Stimulated activated naive CD4-positive, alpha-beta T cell treated with Interleukin-2 at 50 U/mL for 16 hours (primary cell): ENCODE measurements at places on chromosomes 1 and 21.
A peak's percentile ranks its signal among the peaks of the same experiment; 100 is the strongest.

- DNase-seq = no peak
Measured at GRCh38 chr1:171438441-171438840, 46.9 kb upstream of the PRRC2C start.

GRCh38 chr1:233189526-233189925, 106.0 kb downstream of the PCNX2 start:
- DNase-seq = no peak

GRCh38 chr1:22121421-22121911, 21.4 kb downstream of the WNT4 start:
- no peak for DNase-seq

DNA sequence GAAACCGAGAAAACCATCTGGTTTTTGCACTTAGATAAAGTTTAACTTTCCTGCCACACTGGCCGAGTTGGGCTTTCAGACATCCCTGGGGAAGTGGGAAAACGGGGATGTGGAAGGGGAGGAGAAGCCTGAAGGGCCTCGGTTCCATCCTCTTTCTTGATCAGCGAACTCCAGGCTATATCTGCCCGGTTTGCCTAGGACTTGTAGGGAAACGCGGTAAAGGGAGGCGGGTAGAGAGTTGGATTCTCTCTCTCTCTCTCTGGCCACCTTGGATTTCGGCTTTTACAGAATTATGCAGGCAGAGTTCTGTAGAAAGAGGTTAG, 4.6 kb upstream of the LHX8 start:
- DNase-seq = no peak

- no peak for DNase-seq
Measured at GRCh38 chr1:18673976-18674375, 43.3 kb downstream of the PAX7 start.

DNA sequence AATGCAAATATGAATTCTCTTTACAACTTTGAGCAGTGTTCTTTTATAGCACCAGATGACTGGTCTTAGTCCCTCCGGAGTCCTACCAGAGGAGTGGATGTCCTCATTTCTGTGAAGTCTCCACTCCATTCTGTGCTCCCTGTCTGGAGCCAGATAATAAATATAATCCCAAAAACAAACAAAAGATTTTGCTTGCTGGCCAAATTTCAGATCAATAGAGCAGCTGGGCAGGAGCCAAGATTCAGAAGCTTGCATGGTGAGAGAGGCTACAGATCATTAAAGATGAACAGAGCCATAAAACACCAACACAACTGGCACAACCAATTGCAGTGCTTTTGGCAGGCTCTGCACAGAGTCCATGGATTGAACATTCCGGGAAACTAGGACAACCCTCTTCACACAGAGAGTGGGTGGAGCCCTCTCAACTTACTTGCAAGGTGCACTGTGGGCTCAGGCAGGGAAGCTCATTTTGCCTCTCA, 231.5 kb upstream of the SNX7 start:
- no peak for DNase-seq

DNA sequence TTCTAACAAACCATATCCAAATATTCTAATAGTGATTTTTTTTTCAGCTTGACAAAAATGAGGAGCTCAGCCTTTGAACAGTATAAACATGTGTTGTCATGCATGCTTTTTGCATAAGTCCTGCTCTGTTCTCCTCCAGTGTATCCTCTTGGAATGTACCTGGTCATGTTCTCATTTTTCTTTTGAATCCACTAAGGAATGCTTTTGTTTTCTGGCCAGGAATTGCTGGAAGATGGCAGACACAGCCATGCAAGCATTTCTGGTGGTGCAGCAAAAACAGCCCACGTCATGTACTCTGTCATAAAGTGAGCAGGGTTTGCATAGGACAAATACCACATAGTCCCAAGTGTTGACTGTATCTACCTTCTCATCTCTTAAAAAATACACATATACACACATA, 11.5 kb upstream of the PLD5 start:
- no peak for DNase-seq

GRCh38 chr1:68223687-68224086, 8.6 kb downstream of the WLS start:
- DNase-seq = no peak

DNA sequence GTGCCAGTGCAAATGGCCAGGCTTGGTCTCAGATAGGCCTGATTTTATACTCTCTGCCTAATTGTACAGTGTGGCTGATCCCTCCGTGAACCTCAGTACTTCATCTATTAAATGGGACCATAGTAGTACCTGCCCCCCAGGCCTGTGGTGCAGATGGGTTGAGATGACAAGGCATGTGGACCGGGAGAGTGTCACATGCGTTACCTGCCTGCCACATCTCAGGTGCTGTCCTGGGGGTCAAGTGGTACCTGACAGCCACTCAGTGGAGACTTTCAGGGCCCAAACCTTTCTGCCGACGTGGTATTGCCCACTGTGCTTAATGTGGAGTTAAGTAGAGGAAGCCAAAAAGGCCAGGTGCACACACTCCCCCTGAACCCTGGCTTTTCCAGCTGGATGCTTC, 197.3 kb downstream of the FOXD2 start:
- no peak for DNase-seq

GRCh38 chr1:25031601-25031965, 101.5 kb upstream of the RUNX3 start:
- peak; percentile 52 for DNase-seq

DNA sequence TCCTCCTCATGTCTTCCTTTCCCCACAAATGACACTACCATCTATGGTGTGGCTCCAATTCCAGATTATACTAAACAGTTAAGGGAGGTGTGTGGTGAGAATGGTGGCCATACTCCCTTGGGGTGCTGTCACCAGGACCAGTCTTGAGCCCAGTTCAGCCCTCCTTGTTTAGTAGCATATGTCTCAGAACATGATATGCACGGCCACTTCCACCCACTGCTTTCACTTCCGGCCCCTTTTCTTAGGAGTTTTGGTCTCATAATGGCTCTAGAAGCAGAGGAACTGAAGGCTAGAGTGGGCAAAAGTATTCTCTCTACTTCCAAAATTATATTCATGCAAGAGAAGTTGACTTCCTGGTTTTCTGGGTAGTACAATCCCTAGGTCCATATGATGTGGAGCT, 45.3 kb upstream of the CACNA1E start:
- DNase-seq = no peak

GRCh38 chr1:85406887-85407533, 57.9 kb downstream of the DDAH1 start:
- DNase-seq = no peak

DNA sequence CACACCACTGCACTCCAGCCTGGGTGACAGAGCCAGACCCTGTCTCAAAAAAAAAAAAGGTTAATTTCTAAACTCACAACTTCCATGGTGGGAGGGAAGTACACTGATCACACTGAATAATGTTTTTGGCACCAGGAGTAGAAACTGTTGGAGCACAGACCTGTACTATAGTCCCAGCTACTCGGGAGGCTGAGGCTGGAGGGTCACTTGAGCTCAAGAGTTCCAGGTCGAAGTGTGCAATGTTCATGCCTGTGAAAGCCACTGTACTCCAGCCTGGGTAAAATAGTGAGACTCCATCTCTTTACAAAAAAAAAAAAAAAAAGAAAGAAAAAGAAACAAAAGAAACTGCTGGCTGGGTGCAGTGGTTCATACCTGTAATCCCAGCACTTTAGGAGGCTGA, 35.3 kb downstream of the TMEM50B start:
- DNase-seq = no peak

- DNase-seq = no peak
Measured at GRCh38 chr1:55957276-55957675, 622.1 kb downstream of the PLPP3 start.

DNA sequence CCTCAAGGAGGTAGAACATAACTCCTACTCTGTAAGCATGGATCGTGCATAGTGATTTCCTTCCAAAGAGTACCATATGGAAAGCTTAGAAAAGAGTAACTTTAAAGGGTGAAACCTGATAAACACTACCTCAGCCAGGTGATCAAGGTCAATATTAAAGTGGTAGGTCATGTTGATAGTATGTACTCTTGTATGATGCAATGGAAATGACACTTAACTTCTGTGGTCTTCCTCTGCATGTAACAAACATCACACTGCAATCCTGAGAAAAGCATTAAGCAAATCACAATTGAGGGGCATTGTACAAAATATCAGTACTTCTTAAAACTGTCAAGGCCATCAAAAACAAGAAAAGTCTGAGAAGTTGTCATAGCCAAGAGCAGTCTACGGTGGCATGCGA, 83.8 kb downstream of the LEPR start:
- DNase-seq = no peak

DNA sequence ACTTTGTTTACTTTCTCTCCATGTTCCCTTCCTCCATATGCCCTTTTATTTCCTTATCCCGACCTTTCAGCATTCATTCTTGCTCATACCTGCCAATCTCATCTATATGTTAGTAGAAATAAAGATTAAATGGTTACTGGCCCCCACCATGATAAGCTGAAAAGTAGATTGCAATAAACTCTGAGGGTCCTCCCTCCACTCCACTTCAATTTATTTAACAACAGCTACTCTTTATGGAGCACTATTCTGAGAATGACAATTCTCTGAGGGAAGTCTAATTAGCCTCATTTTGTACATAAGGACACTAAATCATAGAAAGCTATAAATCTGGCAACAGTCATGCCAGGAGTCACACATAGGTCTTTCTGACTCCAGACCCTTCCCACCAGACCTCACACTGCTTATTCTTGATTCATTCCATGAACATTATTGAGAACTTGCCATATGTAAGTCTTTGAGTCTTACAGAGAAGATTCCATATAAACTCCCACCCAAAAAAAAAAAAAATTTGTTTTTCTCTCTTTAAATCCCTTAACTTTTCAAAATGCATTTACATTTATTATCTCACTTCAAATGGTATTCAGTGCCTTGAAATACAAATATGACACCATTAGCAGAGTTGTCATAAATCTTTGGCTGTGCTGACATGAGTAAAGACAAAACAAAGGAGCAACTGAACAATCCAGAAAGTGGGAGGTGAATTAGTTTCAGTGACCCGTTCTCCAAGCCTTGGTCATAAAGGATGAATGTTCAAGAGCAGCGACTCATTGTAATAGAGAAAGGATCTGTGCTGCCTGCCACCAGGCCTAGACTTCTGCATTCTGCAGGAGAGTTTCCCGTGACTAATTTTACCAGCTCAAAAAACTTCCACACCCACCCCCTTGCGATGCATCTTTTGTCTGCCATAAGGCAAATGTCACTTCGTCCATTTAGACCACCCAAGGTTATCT, 28.5 kb downstream of the PALMD start:
- DNase-seq = no peak

DNA sequence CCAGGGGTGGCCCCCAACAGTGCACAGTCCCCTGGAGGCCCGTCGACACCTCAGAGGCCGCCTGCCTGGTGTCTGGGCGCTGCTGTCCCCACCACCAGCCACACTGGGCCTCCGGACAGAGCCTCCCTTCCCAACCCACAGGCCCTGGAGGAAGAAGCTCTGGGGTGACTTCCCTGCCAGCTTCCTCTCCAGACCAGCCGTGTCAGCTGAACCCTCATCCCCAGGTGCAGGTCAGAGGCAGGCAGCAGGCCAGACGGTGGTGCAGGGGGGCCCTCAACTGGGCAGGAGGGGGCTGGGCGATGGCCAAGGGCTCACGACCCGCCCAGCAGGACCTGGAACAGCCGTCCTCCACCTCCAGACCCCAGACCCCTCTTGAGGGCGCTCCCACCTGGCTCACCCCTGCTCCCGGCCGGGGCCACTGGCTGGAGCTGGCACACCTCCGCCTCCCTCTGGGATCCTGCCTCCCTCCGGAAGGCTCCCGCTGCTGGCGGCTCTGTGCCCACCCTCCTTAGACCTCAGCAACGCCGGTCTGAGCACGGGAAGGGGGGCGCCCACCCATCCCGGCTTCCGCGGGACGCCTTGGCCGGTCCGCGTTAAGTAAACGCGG, 520 bp downstream of the TNFRSF18 start:
- no peak for DNase-seq

GRCh38 chr1:115089420-115090185, at the start of gene TSPAN2:
Gene TSPAN2, minus strand, starts transcription at chr1:115089503. Its CDS starts 71 bp downstream, at chr1:115089432.
- peak; percentile 37 for DNase-seq

DNA sequence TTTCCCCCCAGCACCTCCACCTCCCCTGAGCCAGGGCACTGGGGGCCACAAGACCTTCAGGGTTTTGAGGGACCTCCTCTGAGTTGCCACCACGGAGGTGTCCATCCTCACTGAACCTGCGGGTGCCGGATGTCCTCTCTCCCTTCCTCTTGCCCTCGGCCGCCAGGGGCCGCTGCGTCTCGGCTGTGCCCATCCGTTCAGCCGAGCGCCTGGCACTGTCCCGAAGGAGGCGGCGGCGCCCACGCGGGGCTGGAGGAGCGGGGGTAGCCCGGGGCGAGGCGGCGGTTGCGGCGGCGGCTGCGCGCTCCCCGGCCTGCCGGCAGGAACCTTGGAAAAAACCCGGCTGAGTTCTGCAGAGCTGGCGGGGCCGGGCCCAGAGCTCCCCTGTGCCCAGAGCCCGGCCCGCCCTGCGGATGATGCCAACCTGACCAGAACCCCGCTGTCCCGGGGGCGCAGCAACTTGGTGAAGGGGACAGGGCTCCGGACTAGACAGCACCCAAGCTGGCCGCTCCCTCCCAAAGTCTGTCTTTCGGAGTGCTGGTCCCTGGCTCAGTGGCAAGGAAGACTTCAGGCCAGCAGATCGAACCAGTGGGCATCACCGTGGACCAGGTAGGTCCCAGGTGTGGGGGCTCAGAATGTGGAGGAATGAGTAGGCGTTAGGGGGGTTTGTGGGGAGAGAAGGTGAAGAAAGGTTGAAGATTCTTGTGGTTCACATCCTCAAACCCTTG, 3.7 kb upstream of the PPM1J start:
- peak; percentile 76 for DNase-seq

DNA sequence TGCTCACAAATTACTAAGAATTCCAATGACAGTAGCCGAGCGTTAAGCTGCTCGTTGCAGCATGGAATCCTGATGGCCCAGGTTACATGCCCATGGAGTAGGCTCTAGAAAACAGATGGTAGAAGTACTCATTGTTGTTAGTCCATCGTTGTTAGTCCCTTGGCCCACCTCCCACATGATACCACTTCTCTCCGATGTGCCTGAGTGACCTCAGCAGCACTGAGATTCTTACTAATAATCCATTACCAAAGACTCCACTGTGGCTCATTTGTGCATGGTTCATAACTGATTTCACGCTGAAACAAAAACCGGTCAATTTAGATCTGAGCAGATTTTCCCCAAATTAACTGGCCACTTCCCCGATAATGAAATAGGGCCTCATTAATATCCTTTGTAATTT, 772.3 kb upstream of the CXADR start:
- no peak for DNase-seq

- no peak for DNase-seq
Measured at GRCh38 chr1:53501065-53502005, 42.1 kb downstream of the DMRTB1 start.

- no peak for DNase-seq
Measured at GRCh38 chr1:58763214-58763613, 20.6 kb downstream of the JUN start.

DNA sequence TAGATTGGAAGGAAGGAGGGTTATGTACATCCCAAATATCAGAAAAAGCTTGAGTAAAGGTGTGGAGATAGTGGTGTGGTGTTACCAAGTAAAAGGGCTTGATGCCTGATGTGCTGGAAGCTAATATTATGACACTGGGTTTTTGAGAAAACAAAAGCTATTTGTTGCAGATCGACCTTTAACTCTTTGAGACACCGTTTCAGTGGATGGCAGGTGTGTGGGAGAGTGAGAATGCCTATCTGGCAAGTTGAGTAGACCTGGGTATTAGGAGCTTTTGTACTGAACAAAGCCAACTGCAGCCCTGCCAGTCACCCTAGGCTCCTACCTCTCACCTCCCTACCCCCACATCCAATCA, 1.4 kb downstream of the MMACHC start:
- DNase-seq = no peak
